Metanephros (tissue), 2 donors: ENCODE measurements at places on chromosomes 7 and 10. TPM values are rescaled to one million over a fixed set of nuclear protein-coding genes. Genes with fewer than 3 reads are reported as not detected.

SP4 gene
- total RNA-seq, result 17.0 TPM

ZPBP gene
- total RNA-seq, result 0.88 TPM

CCDC136 gene
- 13.8 TPM for total RNA-seq

PVRIG gene
- not detected for total RNA-seq

CALHM1 gene
- not detected for total RNA-seq

TPK1 gene
- total RNA-seq, result 16.1 TPM

MRPS24 gene
- total RNA-seq, result 63.9 TPM

PKD2L1 gene
- total RNA-seq, result not detected

SPDYE1 gene
- total RNA-seq, result not detected

GALNT17 gene
- 10.8 TPM for total RNA-seq

FKBP6 gene
- total RNA-seq, result not detected

CCL24 gene
- total RNA-seq, result 1.7 TPM

PLPP4 gene
- 5.2 TPM for total RNA-seq

CAMK2B gene
- 6.1 TPM for total RNA-seq

EGR2 gene
- 0.76 TPM for total RNA-seq
